ENCODE measurements at places on chromosomes 13 and 19.

DNA sequence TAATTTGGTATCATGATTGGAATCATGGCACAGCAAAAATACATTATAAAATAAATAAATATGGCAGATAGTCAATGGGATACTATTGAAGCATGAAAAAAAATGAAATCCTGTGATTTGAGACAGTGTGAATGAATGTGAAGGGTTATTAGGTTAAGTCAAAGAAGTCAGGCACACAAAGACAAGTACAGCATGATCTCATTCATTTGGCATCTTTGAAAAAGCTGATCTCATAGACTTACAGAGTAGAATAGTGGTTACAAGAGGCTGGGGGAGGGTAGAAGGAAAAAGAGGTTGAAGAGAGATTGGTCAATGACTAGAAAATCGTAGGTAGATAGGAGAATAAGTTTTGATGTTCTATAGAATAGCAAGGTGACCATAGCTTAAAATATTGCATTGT is 295.1 kb upstream of the SLITRK5 start:
- H3K27ac ChIP-seq = no peak overlapping the region
- no peaks in the 10 kb centered on the region for H3K4me1 ChIP-seq
- no peak overlapping the region for H3K4me3 ChIP-seq
- H3K36me3 ChIP-seq = no peaks in the 10 kb centered on the region

DNA sequence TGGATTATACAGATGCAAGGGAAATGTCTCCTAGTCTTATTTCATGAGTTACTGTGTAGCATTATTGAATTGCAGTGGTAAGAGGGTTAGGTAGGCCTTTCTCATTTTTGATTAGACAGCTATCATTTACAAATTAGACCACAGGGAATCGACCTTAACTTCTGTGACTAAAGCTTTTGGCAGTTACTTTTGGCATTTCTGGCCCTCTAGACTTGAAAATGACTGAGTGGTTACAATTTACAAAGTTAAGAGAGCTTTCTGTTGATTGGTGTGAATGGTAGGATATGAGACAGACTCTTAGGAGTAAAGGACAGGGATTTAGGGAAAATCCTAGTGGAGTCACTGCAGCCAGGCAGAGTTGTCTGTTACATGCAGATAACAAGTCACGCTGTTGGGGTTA is 86.1 kb downstream of the GGACT start:
- no peak overlapping the region for H3K27ac ChIP-seq
- no peaks in the 10 kb centered on the region for H3K36me3 ChIP-seq
- no peaks in the 10 kb centered on the region for H3K4me1 ChIP-seq
- H3K27me3 ChIP-seq = no peaks in the 10 kb centered on the region
- H3K4me3 ChIP-seq = no peak overlapping the region

GRCh38 chr19:2048959-2049740 is 1.9 kb downstream of the MKNK2 start:
- H3K36me3 ChIP-seq = peaks cover 23% of the 10 kb centered on the region
- H3K27me3 ChIP-seq = no peaks in the 10 kb centered on the region
- H3K27ac ChIP-seq = peak overlapping the region; percentile 99
- DNase-seq = peak; percentile 81
- peak overlapping the region; percentile 100 for H3K4me3 ChIP-seq
- peaks cover 67% of the 10 kb centered on the region for H3K4me1 ChIP-seq

GRCh38 chr13:110716247-110716515 is 2.7 kb downstream of the ING1 start:
- peak; percentile 85 for DNase-seq
- H3K36me3 ChIP-seq = peaks cover 7% of the 10 kb centered on the region
- peak overlapping the region; percentile 100 for H3K27ac ChIP-seq
- no peaks in the 10 kb centered on the region for H3K27me3 ChIP-seq
- H3K4me1 ChIP-seq = peaks cover 32% of the 10 kb centered on the region

DNA sequence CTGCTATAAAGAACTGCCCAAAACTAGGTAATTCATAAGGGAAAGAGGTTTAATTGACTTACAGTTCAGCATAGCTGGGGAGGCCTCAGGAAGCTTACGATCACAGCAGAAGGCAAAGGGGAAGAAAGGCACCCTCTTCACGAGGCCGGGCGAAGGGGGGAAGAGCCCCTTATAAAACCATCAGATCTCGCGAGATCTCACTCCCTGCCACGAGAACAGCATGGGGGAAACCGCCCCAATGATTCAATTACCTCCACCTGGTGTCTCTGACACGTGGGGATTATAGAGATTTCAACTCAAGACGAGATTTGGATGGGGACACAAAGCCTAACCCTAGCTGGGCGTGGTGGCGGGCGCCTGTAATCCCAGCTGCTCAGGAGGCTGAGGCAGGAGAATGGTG is 42.8 kb downstream of the SLC6A16 start:
- no peaks in the 10 kb centered on the region for H3K27me3 ChIP-seq
- H3K4me3 ChIP-seq = no peak overlapping the region
- H3K4me1 ChIP-seq = no peaks in the 10 kb centered on the region
- H3K27ac ChIP-seq = no peak overlapping the region
